Stimulated activated CD8-positive, alpha-beta memory T cell treated with anti-CD3 and anti-CD28 coated beads, Interleukin-4, amount 100 ng/mL, for 4 hours (primary cell): ENCODE measurements at places on chromosomes 3 and 15.

DNA sequence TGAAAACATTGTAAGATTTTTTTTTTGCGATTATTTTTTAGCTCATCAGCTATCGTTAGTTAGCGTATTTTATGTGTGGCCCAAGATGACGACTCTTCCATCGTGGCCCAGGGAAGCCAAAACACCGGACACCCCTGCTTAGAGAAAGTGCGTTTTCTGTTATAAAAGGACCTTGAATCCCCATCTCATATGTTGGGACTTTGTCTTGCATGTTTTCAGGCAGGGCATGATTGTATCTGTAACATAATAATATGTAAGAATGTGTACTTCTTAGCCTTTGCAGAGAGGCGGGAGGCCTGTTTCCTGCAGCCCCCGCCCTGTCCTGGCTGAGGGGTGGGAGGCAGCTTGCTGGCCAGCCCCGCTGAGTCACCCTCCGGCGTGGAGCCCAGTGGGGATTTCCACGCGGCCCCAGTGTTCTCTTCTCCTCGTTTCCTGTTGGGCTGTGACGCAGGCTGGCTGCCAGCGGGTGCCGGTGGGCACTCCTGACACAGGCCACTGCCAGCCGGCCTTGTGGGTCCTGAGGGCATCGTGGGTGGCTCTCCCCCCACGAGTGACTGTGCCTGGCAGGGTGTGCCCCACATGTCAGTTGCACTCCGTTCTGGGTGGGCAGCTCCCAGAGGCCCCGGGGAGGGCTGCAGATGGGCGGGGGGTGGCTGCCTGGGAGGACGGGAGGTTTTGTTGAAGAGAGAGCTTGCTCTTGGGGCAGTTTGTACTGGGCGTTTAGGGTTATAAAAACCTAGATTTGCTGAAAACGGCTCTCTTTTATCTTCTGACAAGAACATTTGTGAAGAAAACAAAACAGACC is 55.6 kb downstream of the SMAD3 start:
- peak; percentile 87 for DNase-seq

DNA sequence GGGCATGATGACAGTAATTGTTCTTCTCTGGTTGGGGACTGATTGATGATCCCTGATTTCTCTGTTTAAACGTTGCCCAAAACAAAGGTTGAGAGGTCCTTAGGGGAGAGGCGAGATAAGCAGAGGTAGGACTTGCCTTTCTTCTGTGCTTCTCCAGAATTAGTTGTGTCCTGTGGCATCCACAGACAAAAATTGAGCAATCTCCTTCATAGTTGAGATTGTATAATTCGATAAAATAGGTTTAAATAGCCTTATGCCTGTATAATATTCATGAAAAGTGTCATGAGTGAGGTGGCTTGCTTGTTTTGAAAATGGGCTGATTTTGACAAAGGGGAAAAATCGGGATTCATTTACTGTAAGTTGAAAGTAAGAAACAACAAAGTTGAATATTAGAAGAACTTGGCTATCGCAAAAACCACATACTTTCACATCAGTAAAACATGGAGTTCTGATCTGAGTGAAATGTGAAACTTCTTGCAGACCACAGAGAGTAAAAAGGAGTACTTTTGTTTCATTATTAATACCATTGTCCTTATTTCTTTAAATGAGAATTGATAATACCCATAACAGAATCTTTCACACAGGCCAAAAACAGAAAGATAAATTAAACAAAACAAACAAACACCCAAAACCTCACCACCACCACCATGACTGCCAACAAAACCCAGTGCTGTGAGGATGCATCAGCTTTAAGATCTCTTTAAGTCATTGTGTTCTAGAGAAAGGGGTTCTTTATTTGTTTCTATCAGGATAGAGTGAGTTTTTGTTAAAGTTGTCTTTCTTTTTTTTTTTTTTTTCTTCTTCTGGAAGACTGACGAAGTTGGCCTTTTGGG is 155.7 kb downstream of the LPP start:
- DNase-seq: no peak

DNA sequence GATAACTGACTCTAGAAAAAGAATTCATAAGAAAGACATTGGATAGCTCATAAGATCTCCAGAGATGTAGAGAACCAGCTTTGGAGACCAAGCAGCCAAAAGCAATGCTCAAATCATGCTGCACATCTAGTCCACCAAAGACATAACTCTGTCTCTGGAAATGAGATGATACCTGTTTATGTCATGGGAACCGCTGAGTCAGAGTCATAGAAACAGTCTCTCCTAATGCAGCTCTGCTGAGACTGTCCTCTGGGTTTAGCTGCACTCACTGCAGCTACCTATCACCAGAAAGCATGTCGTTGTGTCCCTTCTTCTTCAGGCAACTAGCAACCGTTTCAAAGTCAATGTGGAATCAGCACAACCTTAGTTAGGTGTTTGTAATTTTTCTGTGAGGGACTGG is 218.5 kb upstream of the ROBO1 start:
- DNase-seq: no peak

DNA sequence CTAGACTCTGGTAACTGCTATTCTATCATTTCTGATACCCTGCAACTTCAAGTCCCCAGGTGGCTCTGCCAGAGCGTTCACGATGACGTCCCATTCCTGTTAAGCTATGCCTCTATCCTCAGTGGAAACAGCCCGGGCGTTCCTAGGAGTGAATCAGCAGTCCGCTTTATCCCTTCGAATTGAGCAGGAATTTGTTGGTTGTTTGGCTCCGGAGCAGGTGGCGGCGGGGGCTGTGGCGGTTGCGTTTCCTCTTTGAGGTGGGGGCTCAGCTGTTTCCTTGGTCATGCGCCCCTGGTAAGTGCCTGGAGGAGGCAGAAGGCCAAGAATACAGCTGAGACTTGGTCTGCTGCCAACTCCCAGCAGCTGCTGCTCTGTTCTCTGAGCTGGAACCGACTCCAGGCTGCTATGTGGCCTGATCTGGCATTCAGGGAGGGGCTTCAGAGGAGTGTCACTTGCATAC is 25.2 kb downstream of the ARPP21 start:
- no peak for DNase-seq

GRCh38 chr3:156456771-156457224 is 98.1 kb downstream of the SSR3 start:
- no peak for DNase-seq

GRCh38 chr15:28994831-28995596 is 109.2 kb downstream of the APBA2 start:
- DNase-seq: no peak

DNA sequence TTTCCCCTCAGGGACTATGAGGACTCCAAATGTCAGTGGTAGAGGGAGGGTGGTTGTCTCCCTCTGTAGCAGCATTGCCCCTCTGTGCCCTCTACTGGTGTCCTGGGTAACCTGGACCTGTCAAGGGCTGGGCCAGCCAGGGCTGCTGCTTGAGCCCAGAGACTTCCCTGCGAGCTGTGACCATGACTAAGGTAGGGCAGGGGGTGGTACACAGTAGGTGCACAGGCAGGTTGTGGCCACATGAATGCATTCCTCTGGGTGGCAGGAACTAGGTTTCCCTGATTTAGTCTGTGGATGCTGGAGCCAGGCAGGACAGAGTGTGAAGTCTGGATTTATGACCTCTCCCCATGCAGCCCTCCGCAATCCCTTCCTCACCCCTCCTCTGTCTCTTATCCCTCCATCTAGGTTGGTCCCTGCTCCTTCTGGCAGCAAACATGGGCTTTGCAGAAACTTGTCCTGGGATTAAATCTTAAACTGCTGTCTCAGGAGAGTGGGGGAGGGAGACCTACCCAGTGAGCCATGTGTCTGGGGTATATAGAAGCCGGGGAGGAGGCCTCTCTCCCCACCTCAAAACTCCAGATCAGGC is 8.7 kb upstream of the SEMA3F start:
- no peak for DNase-seq

- no peak for DNase-seq
Observed at GRCh38 chr3:24686808-24687207, 192.2 kb upstream of the THRB start.

GRCh38 chr15:70475921-70476320 is 287.4 kb downstream of the UACA start:
- DNase-seq: no peak

- DNase-seq: peak; percentile 50
Observed at GRCh38 chr3:53255775-53256703, at the start of gene TKT. TSS of gene TKT (minus strand) at chr3:53256022. CDS start at chr3:53255942, 80 bp downstream.

DNA sequence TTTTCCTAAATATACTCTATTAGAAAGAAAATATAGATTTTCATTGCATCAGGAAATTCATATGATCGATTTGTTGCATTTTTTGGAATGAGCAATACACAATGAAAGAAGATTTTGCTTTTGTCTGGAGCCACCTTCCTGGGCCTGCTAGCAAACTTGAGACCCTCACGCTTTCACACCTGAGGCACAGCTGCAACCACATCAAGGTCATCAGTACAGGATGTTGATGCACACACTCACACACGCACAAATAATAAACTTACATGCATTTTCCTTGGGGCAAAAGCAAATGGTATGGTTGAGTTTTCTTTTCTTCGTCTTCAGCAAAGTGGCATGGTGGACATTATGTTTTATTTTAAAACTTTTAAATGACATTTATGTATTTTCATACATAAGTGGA is 64.8 kb upstream of the SATB1 start:
- peak; percentile 4 for DNase-seq

DNA sequence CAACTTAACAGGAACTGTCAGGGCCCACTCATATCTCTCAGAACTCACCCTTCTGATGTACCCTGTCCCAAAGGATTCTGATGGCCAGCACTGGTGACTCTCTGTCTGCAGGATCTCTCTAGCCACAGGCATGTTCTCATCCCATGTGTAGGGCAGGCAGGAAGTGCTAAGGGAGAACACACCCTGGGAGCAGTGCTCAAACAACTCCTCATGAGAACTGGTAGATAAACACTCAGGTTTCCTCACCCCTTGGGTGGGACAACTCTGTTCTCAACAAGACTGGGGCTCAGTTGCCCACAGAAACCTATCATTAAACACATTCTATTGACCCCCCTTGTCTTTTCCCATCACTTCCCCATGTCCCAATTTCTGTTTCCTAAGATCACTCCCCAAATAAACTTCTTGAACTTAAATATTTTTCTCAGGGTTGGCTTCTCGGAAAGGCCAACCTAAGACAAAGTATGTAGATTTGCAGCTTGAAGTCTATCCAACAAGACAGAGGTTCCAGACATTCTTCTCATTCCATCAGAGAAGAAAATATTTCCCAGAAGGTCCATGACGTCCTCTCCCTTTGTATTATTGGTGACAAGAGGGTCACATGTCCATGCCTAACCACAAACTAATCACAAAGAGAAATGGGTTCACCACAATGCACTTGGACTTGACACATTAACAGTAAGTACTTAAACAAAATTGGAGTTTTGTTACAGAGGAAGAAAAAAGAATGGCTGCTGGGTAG is 276.6 kb upstream of the GADL1 start:
- no peak for DNase-seq

- DNase-seq: no peak
Observed at GRCh38 chr3:77149382-77149781, 109.5 kb downstream of the ROBO2 start.

DNA sequence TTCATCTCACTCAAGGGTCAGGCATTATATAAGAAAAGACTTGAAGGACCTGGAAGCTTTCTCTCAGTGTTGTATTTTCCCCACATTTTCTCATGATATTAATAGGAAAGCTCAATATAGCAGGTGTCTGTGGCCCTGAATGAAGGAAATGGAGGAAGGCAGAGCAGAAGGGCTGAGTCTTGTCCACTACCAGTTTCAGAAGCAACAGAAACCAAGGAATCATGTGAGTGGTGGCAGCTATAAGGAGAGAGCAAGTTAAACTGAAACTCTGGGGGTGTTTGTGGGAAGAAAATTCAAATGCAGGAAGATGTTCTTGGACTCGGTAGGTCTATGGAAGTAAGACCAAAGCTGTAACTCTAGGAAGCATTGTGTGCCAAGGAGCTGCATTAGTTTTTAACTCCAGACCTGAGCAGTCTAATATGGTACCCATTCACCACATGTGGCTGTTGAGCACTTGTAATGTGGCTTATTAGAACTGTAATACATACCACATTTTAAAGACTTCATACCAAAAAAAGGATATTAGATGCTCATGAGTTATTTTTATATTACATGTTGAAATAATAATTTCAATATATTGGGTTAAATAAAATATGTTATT is 278.8 kb upstream of the GADL1 start:
- no peak for DNase-seq

DNA sequence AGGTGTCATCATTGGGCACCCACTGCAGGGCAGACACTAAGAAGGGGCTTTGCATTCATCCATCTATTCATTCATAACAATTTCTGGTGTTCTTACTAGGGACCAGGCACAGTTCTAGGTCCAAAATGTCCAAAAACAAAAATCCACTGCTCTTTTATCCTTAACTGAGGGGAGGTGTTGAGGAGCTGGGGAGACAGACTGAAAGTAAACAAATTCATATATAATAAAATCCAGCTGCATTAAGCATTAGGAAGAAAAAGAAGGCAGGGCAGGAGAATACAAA is 1.1 kb downstream of the EIF4E3 start:
- no peak for DNase-seq

DNA sequence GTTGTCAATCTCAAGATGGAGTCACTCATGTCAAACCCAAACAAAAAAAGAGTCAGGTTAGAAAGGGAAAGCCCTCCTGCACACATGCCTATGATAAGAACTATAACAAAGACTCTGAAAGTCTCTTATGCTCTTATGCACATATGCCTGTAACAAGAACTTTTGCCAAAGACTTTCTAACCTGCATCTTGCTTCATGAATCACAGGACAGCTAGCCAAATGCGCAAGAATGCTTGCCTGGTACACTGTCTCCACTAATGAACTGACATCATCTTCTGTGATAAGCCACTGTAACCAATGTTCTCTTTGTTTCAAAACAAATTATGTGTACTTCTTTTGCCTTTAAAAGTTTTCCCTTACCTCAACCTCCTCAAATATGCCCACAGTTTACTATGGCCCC is 18.2 kb upstream of the EHHADH start:
- no peak for DNase-seq

- DNase-seq: no peak
Observed at GRCh38 chr3:129979905-129980304, 5.4 kb downstream of the TRH start.

GRCh38 chr15:62653122-62653521 is 389.4 kb upstream of the TPM1 start:
- no peak for DNase-seq

DNA sequence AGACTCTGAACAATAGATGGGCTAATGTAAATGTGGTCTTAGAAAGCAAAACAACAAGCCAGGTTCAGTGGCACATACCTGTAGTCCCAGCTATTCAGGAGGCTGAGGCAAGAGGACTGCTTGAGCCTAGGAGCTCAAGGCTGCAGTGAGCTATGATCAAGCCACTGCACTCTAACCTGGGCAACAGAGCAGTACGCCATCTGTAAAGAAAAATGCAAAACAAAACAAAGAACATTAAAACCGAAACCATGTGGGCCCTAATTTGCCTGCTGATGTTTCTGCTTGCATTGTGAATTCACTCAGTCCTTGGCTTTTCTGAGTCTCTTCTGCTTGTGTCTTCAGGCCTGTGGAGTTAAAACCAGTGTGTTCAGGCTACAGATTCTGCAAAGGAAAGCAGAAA is 56.7 kb downstream of the CCNL1 start:
- no peak for DNase-seq

- DNase-seq: no peak
Observed at GRCh38 chr3:147795418-147795817, 386.3 kb downstream of the ZIC1 start.

DNA sequence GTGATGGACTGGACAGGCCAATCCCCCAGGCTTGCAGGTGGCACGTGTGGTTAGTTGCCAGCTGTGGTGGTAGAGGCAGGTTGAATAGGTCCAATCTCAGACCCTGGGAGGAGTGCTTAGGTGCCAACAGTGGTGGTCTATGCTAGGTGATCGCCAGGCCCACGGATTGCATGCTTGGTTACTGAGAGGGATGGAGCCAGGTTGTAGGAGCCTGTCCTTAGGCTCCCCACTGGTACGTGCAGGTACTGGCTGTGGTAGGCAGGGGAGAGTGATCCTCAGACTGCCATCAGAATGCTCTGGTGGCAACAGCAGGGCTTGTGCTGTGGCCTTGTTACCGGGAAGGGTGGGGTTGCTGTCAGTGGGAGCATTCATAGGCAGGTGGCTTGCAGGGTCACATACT is 44.7 kb downstream of the NCK1 start:
- no peak for DNase-seq
